ENCODE measurements at places on chromosomes 3 and 15.

- no peak overlapping the region for H3K4me3 ChIP-seq
- no peak for DNase-seq
- H3K27ac ChIP-seq: no peak overlapping the region
- no peaks in the 10 kb centered on the region for H3K36me3 ChIP-seq
- H3K4me1 ChIP-seq: no peaks in the 10 kb centered on the region
- H3K27me3 ChIP-seq: no peaks in the 10 kb centered on the region
Measured at GRCh38 chr3:59547874-59548273, 498.0 kb upstream of the CFAP20DC start.

DNA sequence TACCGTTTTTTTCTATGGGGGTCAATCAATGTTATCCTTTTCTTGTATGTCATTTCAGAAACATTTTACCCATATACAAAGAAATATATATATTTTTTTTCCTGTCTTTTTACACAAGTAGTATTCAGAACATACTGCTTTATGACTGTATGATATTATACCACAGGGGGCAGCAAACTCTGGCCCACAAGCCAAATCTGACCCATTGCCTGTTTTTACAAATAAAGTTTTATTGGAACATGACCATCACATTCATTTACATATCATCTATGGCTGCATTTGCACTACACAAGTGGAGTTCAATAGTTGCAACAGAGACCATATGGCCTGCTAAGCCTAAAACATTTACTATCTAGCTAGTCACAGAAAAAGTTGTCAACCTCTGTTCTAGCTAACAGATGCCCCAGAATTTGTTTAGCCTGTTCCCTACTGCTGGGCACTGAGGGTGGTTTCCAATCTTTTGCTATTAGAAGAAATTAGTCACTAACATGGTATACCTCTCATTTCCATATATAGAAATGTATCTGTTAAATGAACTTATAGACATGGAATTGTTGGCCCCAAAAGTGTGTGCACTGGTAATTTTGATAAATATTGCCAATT lies 57.7 kb downstream of the BFSP2 start:
- no peaks in the 10 kb centered on the region for H3K4me1 ChIP-seq
- no peak overlapping the region for H3K27ac ChIP-seq
- no peak for DNase-seq
- no peak overlapping the region for H3K4me3 ChIP-seq

- DNase-seq: peak; percentile 54
- H3K36me3 ChIP-seq: no peaks in the 10 kb centered on the region
- peak overlapping the region; percentile 23 for H3K4me3 ChIP-seq
- no peaks in the 10 kb centered on the region for H3K27me3 ChIP-seq
- H3K4me1 ChIP-seq: no peaks in the 10 kb centered on the region
- peak overlapping the region; percentile 42 for H3K27ac ChIP-seq
Measured at GRCh38 chr3:100992231-100993012, 799 bp downstream of the ABI3BP start.

DNA sequence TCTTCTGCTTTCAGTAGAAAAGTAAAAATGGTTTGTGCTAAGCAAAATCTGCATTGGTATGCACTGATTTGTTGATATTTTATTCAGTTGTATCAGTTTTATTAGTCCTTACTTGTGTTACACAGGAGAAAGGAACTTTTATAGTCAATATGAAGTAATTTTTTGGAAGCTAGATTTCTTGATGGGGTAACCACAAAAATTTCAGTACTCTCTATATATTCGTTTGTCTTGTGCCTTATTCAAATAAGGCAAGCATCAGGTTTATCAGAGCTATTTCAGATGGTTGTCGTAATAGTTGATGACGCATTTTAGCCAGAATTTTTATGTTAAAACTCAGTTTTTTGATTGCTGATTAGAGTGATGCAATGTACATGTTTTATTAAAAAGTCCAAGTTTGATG lies 50.7 kb upstream of the NIPA1 start:
- no peaks in the 10 kb centered on the region for H3K36me3 ChIP-seq
- DNase-seq: no peak
- H3K4me1 ChIP-seq: no peaks in the 10 kb centered on the region
- H3K4me3 ChIP-seq: no peak overlapping the region

DNA sequence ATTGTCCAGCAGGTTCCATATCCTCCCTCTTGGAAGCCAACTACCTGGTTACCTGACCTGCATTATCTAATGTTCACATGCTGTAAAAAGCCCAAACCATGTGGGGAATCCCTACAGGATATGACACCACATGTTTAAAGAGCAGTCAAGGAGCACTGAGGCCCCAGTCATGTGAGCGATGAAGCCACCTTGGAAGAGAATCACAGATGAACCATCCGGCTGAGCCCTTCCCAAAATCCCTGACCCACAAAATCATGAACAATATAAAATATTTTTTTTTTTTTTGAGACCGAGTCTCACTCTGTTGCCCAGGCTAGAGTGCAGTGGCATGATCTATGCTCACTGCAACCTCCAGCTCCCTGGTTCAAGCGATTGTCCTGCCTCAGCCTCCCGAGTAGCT lies 10.6 kb upstream of the ANKDD1A start:
- DNase-seq: no peak
- no peak overlapping the region for H3K4me3 ChIP-seq
- H3K36me3 ChIP-seq: no peaks in the 10 kb centered on the region
- H3K27ac ChIP-seq: no peak overlapping the region

GRCh38 chr3:52428151-52429005 lies 16.5 kb downstream of the SEMA3G start:
- H3K27me3 ChIP-seq: no peaks in the 10 kb centered on the region
- H3K4me1 ChIP-seq: no peaks in the 10 kb centered on the region
- H3K36me3 ChIP-seq: no peaks in the 10 kb centered on the region
- DNase-seq: peak; percentile 69
- no peak overlapping the region for H3K27ac ChIP-seq

DNA sequence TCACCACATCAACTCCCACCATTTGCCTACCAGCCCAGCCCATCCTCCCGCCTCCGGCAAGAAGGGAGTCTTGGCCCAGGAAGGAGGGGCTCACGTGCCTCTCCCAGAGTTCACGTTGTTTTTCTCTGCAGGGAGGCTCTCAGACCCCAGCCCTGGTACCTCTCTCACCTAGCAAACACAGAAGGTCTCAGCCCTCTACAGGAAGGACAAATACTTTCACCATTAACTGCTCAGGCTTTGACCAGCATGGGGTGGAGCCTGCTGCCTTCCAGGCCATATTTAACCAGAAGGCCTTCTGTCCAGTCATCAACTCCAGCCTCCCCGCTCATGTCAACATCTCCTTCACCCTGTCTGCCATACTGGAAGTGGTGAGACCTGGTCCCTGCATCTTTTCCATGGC lies 19.0 kb upstream of the HTR3E start:
- DNase-seq: no peak
- no peak overlapping the region for H3K27ac ChIP-seq
- H3K4me3 ChIP-seq: no peak overlapping the region
- no peaks in the 10 kb centered on the region for H3K36me3 ChIP-seq

DNA sequence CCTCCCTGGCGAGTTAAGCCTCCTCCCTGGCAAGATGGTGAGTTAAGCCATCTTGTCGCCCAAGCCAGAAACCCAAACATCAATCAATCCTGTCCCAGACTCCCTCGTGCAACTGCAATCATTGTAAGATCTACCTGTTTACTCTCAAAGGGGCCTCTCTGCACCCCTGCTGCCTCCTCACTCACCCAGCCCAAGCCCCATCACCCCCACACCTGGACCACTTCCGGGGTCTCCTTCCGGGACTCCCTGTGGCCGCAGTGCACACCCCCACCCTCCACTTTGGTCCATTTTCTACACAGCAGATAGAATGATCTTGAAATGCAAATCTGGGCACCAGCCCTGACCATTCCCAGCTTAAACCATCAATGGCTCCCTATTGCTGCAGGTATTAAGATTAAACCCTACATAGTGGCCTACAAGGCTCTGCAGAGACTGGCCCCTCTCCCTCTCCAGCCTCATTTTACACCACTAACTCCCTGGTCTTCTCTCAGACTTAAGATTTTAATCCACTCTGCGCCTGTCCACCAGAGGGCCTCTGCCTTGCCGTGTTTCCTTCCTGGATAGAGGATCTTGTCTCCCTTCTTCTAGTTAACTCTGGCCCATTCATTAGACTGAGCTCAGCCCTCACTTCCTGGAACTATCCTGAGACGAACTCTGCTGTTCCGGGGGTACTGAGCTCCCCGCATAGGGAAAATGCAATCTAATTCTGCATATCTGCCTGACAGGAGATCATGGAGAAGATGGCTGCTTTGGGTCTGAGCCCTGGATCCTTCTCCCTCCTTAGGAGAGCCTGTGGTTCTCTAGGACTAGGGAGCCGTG lies 41.9 kb upstream of the SLC6A1 start:
- H3K27ac ChIP-seq: no peak overlapping the region
- no peak for DNase-seq
- no peaks in the 10 kb centered on the region for H3K27me3 ChIP-seq
- no peaks in the 10 kb centered on the region for H3K4me1 ChIP-seq
- H3K4me3 ChIP-seq: no peak overlapping the region

GRCh38 chr15:90618330-90619125 lies 88.8 kb downstream of the CRTC3 start:
- H3K27me3 ChIP-seq: no peaks in the 10 kb centered on the region
- H3K27ac ChIP-seq: no peak overlapping the region
- no peak overlapping the region for H3K4me3 ChIP-seq
- no peaks in the 10 kb centered on the region for H3K4me1 ChIP-seq
- no peak for DNase-seq

- no peak overlapping the region for H3K4me3 ChIP-seq
- H3K27me3 ChIP-seq: no peaks in the 10 kb centered on the region
- DNase-seq: no peak
- H3K36me3 ChIP-seq: no peaks in the 10 kb centered on the region
- H3K4me1 ChIP-seq: peaks cover 4% of the 10 kb centered on the region
- no peak overlapping the region for H3K27ac ChIP-seq
Measured at GRCh38 chr3:136577791-136578190, 174.4 kb downstream of the STAG1 start.

DNA sequence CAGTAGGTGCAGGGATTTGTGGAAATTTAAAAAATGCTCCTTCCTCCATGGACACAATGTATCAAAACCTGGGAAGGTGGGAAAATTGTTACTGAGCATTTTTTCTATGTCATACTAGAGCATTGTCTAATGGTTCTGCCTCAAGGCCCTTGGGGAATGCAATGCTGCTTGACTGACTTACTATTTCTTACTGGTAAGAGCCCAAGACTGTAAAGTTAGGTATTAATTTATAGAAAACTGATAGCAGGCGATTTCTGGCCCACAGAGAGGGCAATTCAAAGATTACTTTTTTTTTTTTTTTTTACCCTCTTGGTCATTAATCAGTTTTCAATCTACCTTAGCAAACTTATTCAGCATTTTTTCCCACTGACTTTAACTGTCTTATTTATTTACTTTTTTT lies 38.5 kb upstream of the MRPL3 start:
- H3K4me3 ChIP-seq: no peak overlapping the region
- no peak overlapping the region for H3K27ac ChIP-seq
- H3K27me3 ChIP-seq: no peaks in the 10 kb centered on the region
- H3K4me1 ChIP-seq: no peaks in the 10 kb centered on the region
- no peak for DNase-seq

GRCh38 chr3:15726043-15726442 lies 71.7 kb downstream of the ANKRD28 start:
- no peak for DNase-seq
- H3K27ac ChIP-seq: no peak overlapping the region
- no peak overlapping the region for H3K4me3 ChIP-seq
- no peaks in the 10 kb centered on the region for H3K4me1 ChIP-seq
- peaks cover 7% of the 10 kb centered on the region for H3K36me3 ChIP-seq
- H3K27me3 ChIP-seq: no peaks in the 10 kb centered on the region

- H3K27me3 ChIP-seq: no peaks in the 10 kb centered on the region
- DNase-seq: peak; percentile 41
- no peak overlapping the region for H3K27ac ChIP-seq
Measured at GRCh38 chr3:128343287-128344051, 123.2 kb downstream of the DNAJB8 start.

- no peak for DNase-seq
- no peak overlapping the region for H3K4me3 ChIP-seq
- no peaks in the 10 kb centered on the region for H3K36me3 ChIP-seq
- no peak overlapping the region for H3K27ac ChIP-seq
- no peaks in the 10 kb centered on the region for H3K27me3 ChIP-seq
Measured at GRCh38 chr3:140922634-140923033, 19.0 kb upstream of the SLC25A36 start.

GRCh38 chr3:124234852-124235252 lies 242.9 kb upstream of the ROPN1 start:
- no peak overlapping the region for H3K4me3 ChIP-seq
- H3K36me3 ChIP-seq: no peaks in the 10 kb centered on the region
- no peaks in the 10 kb centered on the region for H3K27me3 ChIP-seq
- no peak for DNase-seq

- no peaks in the 10 kb centered on the region for H3K36me3 ChIP-seq
- no peak for DNase-seq
- no peaks in the 10 kb centered on the region for H3K27me3 ChIP-seq
- no peak overlapping the region for H3K4me3 ChIP-seq
- no peak overlapping the region for H3K27ac ChIP-seq
Measured at GRCh38 chr15:67132276-67132675, 66.9 kb downstream of the SMAD3 start.

GRCh38 chr15:67146875-67147381 lies 81.5 kb downstream of the SMAD3 start:
- peaks cover 30% of the 10 kb centered on the region for H3K4me1 ChIP-seq
- H3K36me3 ChIP-seq: no peaks in the 10 kb centered on the region
- H3K27me3 ChIP-seq: no peaks in the 10 kb centered on the region
- H3K27ac ChIP-seq: peak overlapping the region; percentile 70
- peak; percentile 88 for DNase-seq

DNA sequence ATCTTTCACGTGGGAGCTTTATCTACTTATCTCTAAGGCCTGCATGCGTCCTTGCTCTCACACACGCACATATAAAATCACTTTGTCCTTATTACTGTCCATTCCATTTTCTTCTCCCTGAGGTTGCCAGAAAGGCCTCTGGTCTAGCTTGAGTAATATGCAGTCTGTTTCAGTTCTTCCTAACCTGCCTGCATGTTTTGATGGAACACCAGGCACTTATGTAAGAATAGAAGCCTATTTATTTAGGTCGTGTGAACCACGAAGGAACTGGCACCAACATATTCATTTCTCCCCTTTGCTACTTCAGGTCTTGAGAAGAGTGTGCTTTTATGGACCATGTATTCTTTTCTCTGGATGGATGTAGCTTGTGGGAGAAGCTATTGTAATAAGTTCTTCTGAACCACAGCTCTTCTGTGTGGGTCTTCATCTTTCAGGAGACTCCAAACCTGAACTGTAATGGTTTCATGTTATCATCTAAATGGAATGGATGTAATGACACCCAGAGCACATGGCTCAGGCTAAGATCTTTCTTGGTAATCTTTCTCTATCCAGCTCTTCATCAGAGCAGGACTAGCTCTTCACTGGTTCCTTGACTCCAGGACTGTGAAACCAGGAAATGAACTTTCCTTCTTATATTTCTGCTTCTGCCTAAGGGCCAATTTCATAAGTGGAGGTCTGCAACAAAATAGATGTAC lies 53.8 kb downstream of the UBE2E2 start:
- no peak overlapping the region for H3K27ac ChIP-seq
- no peaks in the 10 kb centered on the region for H3K4me1 ChIP-seq
- H3K27me3 ChIP-seq: no peaks in the 10 kb centered on the region
- no peak overlapping the region for H3K4me3 ChIP-seq
- no peaks in the 10 kb centered on the region for H3K36me3 ChIP-seq
- DNase-seq: no peak

- no peaks in the 10 kb centered on the region for H3K36me3 ChIP-seq
- no peak for DNase-seq
- H3K4me3 ChIP-seq: no peak overlapping the region
- no peak overlapping the region for H3K27ac ChIP-seq
- no peaks in the 10 kb centered on the region for H3K27me3 ChIP-seq
Measured at GRCh38 chr3:25372167-25372566, 55.9 kb upstream of the RARB start.
